ENCODE measurements at places on chromosomes 13 and 19.

DNA sequence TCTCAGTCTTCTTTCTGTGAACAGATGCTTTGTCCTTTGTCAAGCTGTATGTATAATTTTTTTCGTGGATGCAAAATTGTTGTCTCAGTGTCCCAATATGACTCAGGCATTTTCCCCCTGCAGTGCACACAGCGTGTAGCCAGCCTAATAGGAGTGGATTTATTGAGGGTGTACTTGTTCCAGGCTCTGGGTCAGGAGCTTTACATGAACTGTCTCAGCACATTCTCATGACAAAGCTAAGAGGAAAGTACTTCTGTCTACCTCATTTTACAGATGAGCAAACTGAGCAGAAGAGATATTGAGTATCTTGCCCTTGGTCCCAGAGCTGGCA, 50.8 kb downstream of the STK24 start:
- no peak for DNase-seq

GRCh38 chr19:45351401-45351952, 10.9 kb downstream of the KLC3 start:
- DNase-seq: no peak

GRCh38 chr19:49065905-49066512, 1.4 kb upstream of the NTF4 start:
- no peak for DNase-seq

- DNase-seq: no peak
These were observed 302.7 kb downstream of the FGF9 start for GRCh38 chr13:21973437-21974125.

DNA sequence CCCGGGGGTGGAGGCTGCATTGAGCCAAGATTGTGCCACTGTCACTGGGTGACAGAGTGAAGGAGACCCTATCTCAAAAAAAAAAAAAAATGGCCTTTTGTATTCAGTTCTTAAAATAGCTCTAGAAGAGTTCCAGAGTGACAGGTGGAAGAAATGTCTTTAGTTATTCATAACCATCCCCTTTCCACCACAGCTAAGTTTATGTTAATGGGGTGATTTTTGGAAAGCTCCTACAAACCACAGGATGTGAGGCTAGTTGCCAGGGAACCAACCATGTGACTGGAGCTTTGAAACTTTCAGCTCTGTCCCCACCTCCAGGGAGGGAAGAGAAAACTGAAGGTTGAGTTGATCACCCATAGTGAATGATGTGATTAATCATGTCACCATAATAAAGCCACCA, 6.9 kb downstream of the ZNF490 start:
- DNase-seq: peak; percentile 32

- DNase-seq: no peak
These were observed 53.2 kb upstream of the TEX29 start for GRCh38 chr13:111267205-111267604.

DNA sequence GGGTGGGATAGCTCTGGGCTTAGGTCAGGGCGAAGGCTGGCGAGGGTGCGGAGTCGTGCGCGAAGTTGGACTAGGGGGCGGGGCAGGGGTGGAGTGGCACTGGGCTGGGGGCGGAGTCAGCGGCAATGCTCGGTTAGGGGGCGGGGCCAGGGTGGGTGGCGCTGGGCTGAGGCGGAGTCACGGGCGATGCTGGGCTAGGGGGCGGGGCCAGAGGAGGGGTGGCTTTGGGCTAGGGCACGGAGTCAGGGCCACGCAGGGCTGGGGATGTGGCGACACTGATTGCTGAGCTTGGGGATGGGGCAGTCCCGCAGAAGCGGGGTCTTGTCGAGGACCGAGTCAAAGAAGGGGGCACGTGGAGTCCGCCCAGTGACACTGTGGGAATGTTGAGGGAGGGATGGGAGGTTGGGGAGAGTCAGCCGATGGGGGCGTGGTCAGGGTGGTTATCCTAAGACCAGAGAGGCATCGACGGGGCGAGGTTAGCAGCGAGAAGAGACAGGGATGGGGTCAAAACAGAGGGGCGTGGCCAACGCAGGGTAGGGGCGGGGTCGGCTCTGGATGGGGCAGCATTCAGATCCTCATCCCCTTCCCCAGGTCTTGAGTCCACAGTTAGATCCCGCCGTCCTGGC, 8.7 kb downstream of the HOMER3 start:
- DNase-seq: peak; percentile 96

- DNase-seq: peak; percentile 70
These were observed 9.5 kb downstream of the NR2F6 start for GRCh38 chr19:17235971-17236777.

DNA sequence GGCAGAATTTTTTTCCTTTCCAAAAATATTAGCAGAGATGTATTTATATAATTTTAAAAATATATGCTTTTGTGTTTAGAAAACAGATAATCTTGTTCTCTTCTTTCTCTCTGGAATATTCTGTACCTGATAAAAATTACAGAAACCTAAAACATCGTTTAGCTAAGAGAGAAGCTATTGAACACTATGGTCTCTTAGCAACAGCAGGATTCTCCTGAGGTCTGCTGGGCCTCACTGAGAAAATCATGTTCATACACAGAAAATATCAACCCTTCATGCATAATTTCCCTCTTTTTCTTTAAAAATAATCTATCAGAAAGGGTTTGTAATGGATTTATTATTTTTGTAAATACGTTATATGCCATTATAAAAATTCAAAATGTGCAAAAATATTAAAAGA, 242.2 kb downstream of the DCLK1 start:
- no peak for DNase-seq

All from hematopoietic multipotent progenitor cell treated with erythropoietin and hydrocortisone succinate and interleukin-3 and kit ligand, for 6 days (in vitro differentiated cells).